ENCODE measurements at places on chromosomes 6 and 20.

GRCh38 chr6:75603106-75603420 is 1.4 kb downstream of the SENP6 start:
- DNase-seq: no peak

GRCh38 chr6:153976921-153977693 is 61.9 kb upstream of the OPRM1 start:
- no peak for DNase-seq

DNA sequence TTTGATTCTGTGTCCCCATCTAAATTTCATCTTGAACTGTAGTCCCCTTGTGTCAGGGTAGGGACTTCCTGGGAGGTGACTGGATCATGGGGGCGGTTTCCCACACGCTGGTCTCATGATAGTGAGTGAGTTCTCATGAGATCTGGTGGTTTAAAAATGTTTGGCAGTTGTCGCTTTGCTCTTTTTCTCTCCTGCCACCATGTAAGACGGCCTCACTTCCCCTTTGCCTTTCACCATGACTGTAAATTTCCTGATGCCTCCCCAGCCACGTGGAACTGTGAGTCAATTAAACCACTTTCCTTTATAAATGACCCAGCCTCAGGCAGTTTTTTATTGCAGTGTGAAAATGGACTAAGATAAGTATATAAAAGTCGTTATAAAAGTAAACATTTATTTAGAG is 80.5 kb upstream of the SGK1 start:
- no peak for DNase-seq

- DNase-seq: no peak
These were observed 329.7 kb downstream of the CD83 start for GRCh38 chr6:14447240-14447639.

GRCh38 chr6:63475707-63476106 is 96.6 kb upstream of the LOC128125822 start:
- no peak for DNase-seq

- DNase-seq: no peak
These were observed 44.5 kb downstream of the SLC52A3 start for GRCh38 chr20:723756-724155.

DNA sequence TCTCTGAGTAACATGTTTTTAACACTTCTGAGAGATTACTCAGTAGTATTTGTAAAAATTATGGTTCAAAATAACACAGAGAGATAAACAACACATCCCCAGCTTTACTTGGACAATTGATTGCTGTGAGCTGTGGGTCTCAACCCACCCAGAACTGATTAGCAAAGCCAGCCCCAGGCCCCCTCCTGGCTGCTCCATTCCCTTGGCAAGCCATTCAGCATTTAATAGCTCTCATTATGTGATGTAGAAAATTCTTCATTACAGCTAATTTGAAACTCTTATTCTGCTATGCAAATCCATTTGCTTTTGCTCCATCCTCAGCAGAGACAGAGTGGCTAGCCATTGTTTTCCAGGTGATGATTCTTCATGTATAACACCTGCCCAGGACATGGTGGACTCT is 16.6 kb upstream of the SIRT5 start:
- no peak for DNase-seq
